Hepatocyte (in vitro differentiated cells): ENCODE measurements at places on chromosomes 5 and 9.

DNA sequence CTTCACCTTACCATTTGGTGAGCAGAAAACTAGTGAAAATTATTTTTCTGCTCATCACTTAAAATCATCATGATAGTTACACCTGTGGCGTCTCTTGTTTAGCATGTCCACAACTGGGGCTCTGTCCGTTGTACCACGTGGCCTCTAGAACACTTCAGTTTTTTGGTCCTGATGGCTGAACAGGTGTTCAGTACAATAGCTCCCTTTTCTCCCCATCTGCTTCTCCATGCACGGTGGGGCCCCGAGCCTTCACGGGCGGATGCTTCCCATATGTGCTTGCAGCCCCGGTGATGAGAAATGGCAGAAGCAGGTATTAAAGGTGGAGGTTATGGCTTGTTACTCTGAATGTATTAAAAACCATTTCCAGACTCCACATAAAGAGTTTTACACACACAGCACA, 304.1 kb downstream of the CWC27 start:
- H3K27ac ChIP-seq = no peak overlapping the region
- DNase-seq = no peak
- H3K36me3 ChIP-seq = no peaks in the 10 kb centered on the region

DNA sequence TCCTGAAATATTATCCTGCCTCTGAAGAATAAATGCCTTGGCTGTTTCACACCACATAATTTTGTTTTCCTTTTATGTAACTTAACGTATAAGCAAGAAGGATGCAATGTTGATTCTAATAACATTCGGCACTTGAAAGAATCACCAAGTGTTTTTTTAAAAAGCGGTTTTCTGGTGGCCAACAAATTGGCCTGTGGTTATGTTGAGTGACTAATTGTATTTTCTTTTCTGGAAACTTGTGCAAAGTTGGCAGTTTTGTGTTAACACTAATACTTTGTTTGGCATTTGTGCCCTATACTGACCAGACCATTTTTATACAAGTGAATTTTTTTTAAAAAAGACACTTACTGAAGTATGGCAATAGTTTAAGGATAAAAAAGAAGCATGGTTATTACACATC, 452.7 kb downstream of the BNC2 start:
- peaks cover 10% of the 10 kb centered on the region for H3K4me1 ChIP-seq
- no peaks in the 10 kb centered on the region for H3K36me3 ChIP-seq
- DNase-seq = no peak
- H3K27me3 ChIP-seq = no peaks in the 10 kb centered on the region
- H3K4me3 ChIP-seq = no peak overlapping the region

DNA sequence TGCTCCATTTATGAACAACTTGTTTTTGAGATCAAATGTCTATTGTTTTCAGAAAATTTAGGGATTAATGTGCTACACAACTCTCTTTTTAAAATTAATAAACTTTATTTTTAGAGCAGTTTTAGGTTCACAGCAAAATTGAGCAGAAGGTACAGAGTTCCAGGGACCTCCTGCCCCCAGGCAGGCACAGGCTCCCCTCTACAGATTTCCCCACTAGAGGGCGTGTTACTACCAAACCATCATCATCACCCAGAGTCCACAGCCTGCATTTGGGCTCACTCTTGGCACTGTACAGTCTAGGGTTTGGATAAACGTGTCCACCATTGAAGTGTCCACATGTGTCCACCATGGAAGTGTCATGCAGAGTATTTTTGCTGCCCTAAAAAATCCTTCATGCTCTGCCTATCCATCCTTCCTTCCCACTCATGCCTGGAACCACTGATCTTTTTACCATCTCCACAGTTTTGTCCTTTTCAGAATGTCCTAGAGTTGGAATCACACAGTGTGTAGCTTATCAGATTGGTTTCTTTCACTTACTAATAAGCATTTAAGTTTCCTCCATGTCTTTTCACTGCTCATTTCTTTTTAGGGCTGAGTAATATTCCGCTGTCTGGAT, 61.7 kb downstream of the MRPL36 start:
- no peaks in the 10 kb centered on the region for H3K36me3 ChIP-seq
- H3K27ac ChIP-seq = no peak overlapping the region

- no peak overlapping the region for H3K27ac ChIP-seq
- H3K27me3 ChIP-seq = peaks cover 29% of the 10 kb centered on the region
- no peaks in the 10 kb centered on the region for H3K36me3 ChIP-seq
- DNase-seq = no peak
Measured at GRCh38 chr5:1652873-1653697, 129.3 kb upstream of the LPCAT1 start.

GRCh38 chr5:13250464-13251291, 693.8 kb downstream of the DNAH5 start:
- no peaks in the 10 kb centered on the region for H3K4me1 ChIP-seq
- no peak overlapping the region for H3K4me3 ChIP-seq

DNA sequence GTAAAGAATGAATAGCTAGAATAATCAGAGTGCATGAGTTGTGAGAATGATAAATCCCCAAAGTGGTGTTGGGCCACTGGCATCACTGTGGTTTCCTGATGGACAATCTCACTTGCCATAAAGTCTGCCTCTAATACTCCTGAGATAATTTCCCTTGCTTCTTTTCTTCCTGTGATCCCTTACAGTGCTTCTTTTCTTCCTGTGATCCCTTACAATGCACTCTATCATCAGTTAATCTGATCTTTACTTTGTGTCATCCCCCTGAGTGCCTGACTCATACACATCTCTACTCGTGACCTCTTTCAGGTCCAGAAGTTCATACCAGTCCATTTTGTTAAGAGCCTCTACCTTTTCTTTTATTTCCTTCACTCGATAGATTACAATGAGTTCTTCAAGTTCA, 418.3 kb downstream of the HCN1 start:
- no peaks in the 10 kb centered on the region for H3K27me3 ChIP-seq
- H3K4me3 ChIP-seq = no peak overlapping the region
- H3K4me1 ChIP-seq = peaks cover 12% of the 10 kb centered on the region
- H3K27ac ChIP-seq = no peak overlapping the region

DNA sequence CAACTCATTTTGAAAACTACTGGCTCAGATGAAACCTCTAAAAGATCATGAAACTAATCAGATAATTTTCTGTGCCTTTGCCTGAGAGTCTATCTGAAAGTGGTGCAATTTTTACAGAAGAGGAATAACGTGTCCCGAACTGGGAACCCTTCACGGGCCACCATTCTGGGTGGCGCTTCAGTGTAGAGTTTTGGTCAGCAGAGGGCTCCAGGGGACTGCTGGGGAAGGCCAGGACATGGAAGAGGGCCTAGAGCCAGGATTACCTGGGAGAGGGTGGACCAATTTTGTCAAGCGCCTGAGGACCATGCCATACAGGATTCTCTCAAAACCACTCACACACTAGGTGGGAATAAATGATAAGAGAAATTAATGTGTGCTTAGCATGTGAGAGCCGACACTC, 49.7 kb upstream of the PLEKHG4B start:
- H3K4me3 ChIP-seq = no peak overlapping the region
- no peak for DNase-seq
- H3K27ac ChIP-seq = no peak overlapping the region
- no peaks in the 10 kb centered on the region for H3K36me3 ChIP-seq
- H3K27me3 ChIP-seq = peaks cover 49% of the 10 kb centered on the region
- no peaks in the 10 kb centered on the region for H3K4me1 ChIP-seq

DNA sequence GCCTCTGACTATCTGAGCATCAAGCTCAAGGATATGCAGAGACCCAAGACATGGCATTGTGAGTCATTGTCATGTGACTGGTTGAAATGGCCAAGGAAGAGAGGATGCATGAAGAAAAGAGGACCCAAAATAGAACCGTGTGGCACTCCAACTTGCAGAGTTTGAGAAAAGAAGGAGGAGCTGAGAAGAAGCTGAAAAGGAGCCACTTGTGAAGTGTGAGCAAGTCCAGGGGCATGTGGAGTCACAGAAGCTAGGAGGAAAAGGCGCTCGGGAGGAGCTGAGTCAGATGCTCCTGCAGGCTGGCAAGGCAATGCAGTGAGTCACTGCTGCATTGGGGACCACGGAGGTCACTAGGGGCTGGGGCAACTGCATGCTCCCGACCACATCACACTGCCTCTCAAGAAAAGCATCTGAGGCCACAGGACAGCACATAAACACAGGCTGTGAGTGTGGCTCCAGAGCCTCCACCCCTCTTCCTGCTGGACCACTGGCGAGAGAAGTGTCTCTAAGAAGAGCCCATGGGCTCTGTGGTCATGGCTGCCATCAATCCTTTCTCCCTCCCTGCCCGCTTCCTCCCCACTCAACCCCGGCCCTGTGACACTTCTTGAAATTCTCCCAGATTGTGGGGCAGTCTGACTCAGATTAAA, 197.6 kb downstream of the DRD1 start:
- no peak overlapping the region for H3K4me3 ChIP-seq
- H3K4me1 ChIP-seq = no peaks in the 10 kb centered on the region
- H3K27me3 ChIP-seq = no peaks in the 10 kb centered on the region
- H3K36me3 ChIP-seq = no peaks in the 10 kb centered on the region

GRCh38 chr5:135073761-135074345, 39.8 kb upstream of the PITX1 start:
- no peaks in the 10 kb centered on the region for H3K27me3 ChIP-seq
- no peaks in the 10 kb centered on the region for H3K36me3 ChIP-seq
- DNase-seq = no peak
- no peak overlapping the region for H3K4me3 ChIP-seq

- no peak overlapping the region for H3K4me3 ChIP-seq
- H3K4me1 ChIP-seq = no peaks in the 10 kb centered on the region
- no peak for DNase-seq
- no peaks in the 10 kb centered on the region for H3K36me3 ChIP-seq
- H3K27ac ChIP-seq = no peak overlapping the region
- no peaks in the 10 kb centered on the region for H3K27me3 ChIP-seq
Measured at GRCh38 chr5:145903867-145904266, 31.1 kb upstream of the GRXCR2 start.

GRCh38 chr9:124831642-124832364, 21.5 kb upstream of the WDR38 start:
- H3K4me1 ChIP-seq = peaks cover 17% of the 10 kb centered on the region
- no peak overlapping the region for H3K4me3 ChIP-seq
- H3K27ac ChIP-seq = no peak overlapping the region
- H3K27me3 ChIP-seq = peaks cover 6% of the 10 kb centered on the region
- H3K36me3 ChIP-seq = no peaks in the 10 kb centered on the region

DNA sequence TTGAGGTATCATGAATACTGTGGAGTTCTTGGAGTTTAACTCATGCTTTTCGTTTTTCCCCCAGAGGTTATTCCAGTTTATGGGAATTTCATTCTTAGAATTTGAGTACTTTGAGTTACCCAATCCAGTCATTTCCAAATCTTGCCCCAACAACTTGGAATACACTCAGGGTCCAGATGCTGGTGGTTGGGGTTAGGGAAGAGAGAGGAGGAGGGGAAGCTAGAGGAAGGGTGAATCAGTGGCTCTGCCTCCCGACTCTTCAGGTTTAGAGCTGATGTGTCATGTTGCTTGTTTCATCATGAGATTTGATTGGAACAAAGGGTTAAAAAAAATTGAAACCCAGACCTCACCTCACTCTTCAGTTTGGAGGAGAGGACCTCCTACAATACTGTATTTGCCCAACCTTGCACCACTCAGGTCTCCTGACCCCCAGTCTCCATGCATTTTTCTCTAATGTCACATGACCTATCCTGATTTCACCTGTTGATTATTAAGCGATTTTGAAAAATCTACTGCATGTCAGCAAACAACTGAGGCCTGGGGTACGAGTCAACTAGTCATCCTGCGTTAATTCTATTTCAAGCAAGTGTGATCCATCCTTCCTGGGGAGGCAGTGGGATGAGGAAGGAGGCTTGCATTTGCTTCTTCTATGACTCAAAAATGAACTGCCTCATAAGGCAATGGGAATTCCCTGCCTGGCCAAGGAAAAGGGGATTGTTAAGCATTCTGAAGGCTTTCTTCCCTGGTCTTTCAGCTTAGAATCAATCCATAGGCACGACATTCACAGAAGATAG, 6.2 kb upstream of the SLC1A3 start:
- no peak for DNase-seq
- no peaks in the 10 kb centered on the region for H3K4me1 ChIP-seq
- no peaks in the 10 kb centered on the region for H3K36me3 ChIP-seq

- H3K27me3 ChIP-seq = no peaks in the 10 kb centered on the region
- no peaks in the 10 kb centered on the region for H3K4me1 ChIP-seq
- no peak overlapping the region for H3K4me3 ChIP-seq
- no peak overlapping the region for H3K27ac ChIP-seq
- H3K36me3 ChIP-seq = no peaks in the 10 kb centered on the region
Measured at GRCh38 chr9:130634801-130635200, 29.6 kb upstream of the PRDM12 start.

DNA sequence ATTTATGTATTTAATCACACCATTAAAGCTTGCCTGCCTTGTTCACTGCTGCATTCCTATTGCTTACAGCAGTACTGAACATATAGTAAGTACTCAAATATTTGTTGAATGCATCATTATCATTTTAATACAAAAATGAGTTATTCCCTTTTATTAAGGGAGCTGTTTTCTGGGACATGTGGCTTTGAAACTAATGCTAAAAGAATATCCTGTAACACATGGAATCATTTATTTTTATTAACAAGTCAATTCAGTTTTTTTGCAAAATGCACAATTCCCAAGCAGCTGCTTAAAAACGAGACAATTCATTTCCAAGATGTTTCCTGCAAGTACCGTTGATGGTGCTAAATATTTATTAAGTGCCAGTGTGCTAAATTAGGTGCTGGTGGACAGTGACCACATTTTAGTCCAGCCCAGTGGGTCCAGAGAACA, 148.3 kb upstream of the NR3C1 start:
- no peaks in the 10 kb centered on the region for H3K27me3 ChIP-seq
- no peak overlapping the region for H3K27ac ChIP-seq
- H3K36me3 ChIP-seq = no peaks in the 10 kb centered on the region
- H3K4me3 ChIP-seq = no peak overlapping the region
- H3K4me1 ChIP-seq = peaks cover 9% of the 10 kb centered on the region
- DNase-seq = no peak

DNA sequence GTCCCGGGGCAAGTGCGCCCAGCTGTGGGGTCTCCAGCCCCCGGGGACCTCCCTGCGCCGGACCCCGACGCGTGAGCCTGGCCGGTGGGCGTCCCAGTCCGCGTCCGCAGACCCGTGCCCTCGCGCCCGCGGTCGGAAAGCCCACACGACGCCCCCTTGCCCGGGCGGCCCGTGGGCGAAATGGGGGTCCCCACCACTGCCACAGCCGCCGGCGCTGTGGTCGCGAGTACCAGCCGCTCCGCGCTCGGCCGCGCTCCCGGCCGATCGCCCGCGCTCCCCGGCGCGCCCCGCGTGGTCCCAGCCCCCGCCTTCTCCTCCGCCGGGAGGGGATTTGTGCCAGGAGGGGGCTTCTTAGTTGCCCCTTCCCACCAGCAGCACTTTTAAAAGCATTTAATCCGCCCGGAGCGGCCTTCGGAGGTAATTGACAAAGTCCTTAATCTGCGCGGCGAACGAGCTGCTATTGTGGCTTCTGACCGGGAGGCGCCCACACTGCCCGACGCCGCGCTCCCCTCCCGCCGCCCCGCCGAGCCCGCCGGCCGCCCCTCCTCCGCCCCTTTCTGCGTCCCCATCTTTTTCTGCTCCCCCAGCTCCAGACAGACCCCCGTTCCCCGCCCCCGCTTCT, 469 bp upstream of the FIBCD1 start:
- H3K36me3 ChIP-seq = no peaks in the 10 kb centered on the region
- no peak overlapping the region for H3K27ac ChIP-seq
- H3K4me3 ChIP-seq = peak overlapping the region; percentile 55
- DNase-seq = no peak

DNA sequence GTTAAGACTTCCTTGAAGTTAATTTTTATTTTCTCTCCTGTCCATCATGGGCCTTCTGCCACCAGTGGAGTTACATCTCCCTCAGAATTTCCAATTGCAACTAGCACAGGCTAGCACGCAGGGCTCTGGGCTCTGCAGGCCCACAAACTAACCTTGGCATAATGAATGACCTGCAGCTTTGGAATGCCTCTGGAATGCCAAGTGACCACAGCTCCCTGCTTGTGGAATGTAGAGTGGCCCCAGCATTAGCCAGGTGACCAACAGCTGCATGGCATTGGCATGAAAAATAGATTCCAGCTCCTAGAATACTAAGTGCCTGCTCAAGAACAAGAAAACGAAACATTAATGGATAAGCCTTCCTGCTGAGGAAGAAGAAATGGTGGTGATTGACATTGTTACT, 726.1 kb downstream of the BRINP1 start:
- no peaks in the 10 kb centered on the region for H3K36me3 ChIP-seq
- H3K4me1 ChIP-seq = no peaks in the 10 kb centered on the region
- no peak overlapping the region for H3K27ac ChIP-seq
